OCI-M1 (cell line): ENCODE measurements at places on chromosomes 2 and 18.
A peak's percentile ranks its signal among the peaks of the same experiment; 100 is the strongest.

DNA sequence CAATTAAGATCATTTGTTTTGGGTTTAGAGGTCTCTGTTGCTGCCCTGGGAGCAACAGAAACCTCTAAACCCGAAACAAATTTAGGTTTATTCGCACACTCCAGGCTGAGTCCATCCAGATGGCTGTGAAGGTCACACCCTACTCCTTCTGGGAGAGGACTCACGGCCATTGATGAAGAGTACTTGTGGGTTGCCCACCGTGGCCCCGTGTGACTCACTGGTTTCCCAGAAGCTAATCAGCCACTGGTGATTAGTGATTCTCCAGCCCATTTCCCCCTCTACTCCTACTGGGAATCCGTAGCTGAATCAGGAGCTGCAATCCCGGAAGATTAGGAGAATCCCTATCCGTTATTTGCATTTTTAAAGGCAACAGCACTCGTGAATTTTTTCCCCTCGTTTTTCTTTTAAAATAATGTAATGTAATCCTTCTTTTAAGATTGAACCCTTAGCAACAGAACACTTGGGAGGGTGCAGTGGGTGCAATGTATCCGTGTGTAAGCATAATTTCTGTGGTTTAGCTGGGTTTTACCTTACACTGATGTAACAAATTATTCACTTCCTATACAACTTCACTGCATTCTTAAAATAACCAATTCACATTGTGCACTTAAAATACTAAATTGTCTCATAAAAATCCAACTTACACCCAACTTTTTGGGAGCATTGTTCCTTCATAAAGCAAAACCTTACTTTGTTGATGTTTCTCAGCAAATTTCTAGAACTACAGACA, 27.5 kb upstream of the EPAS1 start:
- DNase-seq = no peak

GRCh38 chr2:197349699-197350098, 39.1 kb upstream of the ANKRD44 start:
- DNase-seq = no peak

DNA sequence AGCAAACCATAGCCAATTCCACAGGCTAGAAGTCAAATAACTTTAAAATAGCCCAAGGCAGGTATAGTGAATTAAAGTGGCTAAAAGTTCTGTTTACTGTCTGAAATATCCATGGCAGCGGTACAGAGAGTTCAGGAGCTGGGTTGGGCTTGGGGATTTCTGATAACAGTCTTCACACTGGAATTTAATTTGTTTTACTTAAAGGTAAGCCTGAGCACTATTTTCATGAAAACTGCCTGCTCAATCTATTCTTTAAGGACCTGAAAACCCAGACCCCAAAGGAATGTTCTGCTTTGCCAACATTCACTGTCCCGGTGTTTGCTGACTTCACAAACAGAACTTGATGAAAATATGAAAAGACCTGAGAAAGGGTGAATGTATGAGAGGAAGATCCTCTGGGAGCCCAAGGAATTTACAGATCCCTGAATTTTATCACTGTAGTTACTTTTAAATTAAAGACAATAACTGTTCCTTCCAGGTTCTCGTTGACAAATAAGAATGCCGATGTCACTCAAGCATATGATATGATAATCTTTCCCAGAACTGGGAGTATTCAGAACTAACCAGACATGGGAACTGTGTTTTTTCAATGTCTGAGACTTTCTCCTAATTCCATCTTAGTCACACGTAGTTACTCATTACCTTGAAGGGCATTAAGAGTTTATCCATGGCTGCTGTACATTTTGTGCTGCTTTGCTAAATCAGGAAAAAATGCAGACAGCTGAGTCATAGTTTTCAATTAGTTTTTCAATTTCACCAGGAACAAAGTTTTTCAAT, 28.3 kb upstream of the ITGB6 start:
- DNase-seq = no peak

GRCh38 chr2:241964133-241964532, 94.6 kb downstream of the RTP5 start:
- no peak for DNase-seq

DNA sequence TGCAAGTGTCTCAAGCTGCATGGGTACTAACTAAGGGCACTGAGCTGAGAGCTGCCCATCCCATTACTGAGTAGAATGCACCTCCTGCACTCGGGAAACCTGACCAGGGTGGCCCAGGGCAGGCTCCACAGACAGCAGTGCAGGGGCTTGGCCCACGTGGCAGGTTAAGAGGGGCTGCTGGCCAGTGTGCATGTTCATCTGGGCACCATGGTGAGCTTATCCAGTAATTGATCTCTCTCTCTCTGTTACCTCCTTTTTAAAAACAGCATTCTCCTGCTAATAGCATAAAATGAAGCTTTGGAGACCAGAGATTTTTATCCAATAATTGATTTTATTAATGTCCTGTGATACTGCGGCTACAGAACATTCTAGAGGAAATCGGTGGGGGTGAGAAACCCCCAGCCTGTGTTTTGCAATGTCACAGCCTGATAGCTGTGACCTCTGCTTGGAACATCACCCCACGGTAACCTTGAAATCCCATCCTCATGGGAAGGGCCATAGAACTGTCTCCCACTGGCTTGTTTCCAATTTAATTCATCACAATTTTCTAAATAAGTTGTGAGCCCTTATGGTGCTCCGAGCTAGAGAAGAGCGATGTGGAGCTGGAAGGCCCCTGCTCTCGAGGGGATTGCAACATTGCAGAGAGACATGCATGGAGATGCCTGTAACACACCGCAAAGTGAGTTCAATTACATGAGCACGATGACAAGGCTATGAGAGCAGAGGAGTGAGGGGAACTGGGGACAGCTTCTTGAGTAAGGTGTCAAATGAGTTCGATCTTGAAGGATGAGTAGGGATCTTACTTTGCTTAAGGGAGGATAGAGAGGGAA, 143.8 kb downstream of the GALNT14 start:
- DNase-seq = no peak

- DNase-seq = no peak
These were observed 4.5 kb upstream of the GLI2 start for GRCh38 chr2:120731175-120731574.

DNA sequence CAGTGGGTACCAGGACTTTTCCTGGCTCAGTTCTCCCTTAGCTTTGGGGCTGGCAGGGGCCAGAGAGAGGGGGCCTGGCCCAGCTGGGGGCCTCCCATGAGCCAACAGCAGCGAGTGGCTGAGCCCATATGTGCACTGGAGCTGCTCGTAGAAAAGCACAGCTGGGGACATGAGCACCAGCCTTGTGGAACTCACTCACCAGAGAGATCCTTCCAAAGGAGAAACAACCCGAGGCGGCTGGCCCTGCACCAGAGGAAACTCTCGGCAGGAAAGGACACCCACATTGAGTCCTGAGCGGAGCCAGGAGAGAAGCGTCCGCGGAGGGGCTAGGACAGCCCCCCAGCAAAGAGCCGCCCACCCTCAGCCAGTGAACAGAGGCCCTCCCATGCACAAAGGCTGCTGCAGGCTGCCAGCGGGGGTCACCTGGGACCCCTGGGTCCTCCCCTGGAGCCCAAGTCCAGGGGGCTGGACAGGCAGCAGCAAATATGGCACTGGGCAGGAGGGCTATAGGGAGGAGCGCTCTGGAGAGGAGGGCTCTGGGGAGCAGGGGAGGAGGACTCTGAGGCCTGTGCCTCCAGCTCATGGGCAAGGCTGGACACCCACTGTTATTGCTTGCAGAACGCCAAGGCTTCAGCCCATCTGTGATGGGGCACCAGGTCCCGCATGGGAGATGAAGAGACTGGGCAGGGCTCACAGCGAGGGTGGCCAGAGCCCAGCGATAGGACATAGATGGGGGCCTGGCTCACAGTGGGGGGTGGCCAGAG, 42.1 kb upstream of the SNED1 start:
- no peak for DNase-seq

- DNase-seq = peak; percentile 28
These were observed 573 bp downstream of the PAIP2B start for GRCh38 chr2:71226096-71226964.
